ENCODE measurements at places on chromosomes 2 and 18.
A peak's percentile ranks its signal among the peaks of the same experiment; 100 is the strongest.

- no peak for DNase-seq
Measured at GRCh38 chr2:55408918-55409868, 10.5 kb downstream of the CCDC88A start.

- DNase-seq, result no peak
Measured at GRCh38 chr2:52676056-52676455, 1091.5 kb upstream of the CHAC2 start.

- no peak for DNase-seq
Measured at GRCh38 chr2:16635791-16636699, 29.6 kb downstream of the CYRIA start.

- DNase-seq, result no peak
Measured at GRCh38 chr2:43159797-43160196, 66.6 kb downstream of the ZFP36L2 start.

- DNase-seq, result no peak
Measured at GRCh38 chr2:16123421-16123820, 183.1 kb downstream of the MYCN start.

- no peak for DNase-seq
Measured at GRCh38 chr2:240786355-240786841, 33.6 kb downstream of the KIF1A start.

GRCh38 chr18:56112013-56112749 is 524.2 kb upstream of the TCF4 start:
- no peak for DNase-seq

GRCh38 chr2:240298803-240299709 is 136.4 kb upstream of the GPC1 start:
- no peak for DNase-seq

GRCh38 chr2:71595569-71595968 is 142.2 kb downstream of the DYSF start:
- no peak for DNase-seq

GRCh38 chr2:88892207-88892606 is 200.7 kb downstream of the RPIA start:
- no peak for DNase-seq

- DNase-seq, result no peak
Measured at GRCh38 chr18:73414598-73414997, 546.8 kb upstream of the NETO1 start.

DNA sequence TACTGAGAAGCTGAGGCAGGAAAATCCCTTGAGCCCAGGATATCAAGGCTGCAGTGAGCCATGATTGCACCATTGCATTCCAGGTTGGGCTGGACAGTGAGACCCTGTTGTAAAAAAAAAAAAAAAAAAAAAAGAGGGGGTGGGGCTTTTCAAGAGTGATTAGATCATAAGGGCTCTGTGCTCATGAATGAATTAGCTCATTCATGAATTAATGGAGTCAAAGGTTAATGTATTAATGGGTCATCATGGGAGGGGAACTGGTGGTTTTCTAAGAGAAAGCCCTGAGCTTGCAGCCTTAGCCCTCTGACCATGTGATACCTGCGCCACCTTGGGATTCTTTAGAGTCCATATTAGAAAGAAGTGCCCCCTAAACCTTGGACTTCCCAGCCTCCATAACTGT is 4.5 kb downstream of the SLC19A3 start:
- no peak for DNase-seq

- DNase-seq, result no peak
Measured at GRCh38 chr2:117707874-117708273, 106.6 kb upstream of the DDX18 start.

- DNase-seq, result no peak
Measured at GRCh38 chr18:62648045-62648678, 67.2 kb upstream of the PHLPP1 start.

DNA sequence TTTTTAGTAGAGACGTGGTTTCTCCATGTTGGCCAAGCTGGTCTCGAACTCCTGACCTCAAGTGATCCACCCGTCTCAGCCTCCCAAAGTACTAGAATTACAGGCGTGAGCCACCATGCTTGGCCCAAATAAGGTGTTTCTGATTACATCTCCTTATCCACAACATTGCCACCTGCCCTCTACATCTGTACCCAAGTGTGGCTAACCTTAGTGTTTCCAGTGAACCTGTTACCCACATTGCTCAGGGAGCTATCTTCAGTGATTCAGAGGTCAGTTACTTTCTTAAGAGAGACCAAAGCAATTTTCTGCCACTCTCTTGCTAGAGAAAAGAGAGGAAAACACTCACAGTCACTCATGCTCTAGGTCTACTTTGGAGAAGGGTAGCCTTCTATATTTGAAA is 115.0 kb upstream of the SLC39A10 start:
- no peak for DNase-seq

GRCh38 chr2:82790206-82791021 is 1668.7 kb downstream of the SUCLG1 start:
- peak; percentile 24 for DNase-seq

- no peak for DNase-seq
Measured at GRCh38 chr2:43152186-43152585, 74.2 kb downstream of the ZFP36L2 start.

All from muscle of back (tissue), 13 donors.